Fibroblast of lung (primary cell): ENCODE measurements at places on chromosomes 16 and 17.

DNA sequence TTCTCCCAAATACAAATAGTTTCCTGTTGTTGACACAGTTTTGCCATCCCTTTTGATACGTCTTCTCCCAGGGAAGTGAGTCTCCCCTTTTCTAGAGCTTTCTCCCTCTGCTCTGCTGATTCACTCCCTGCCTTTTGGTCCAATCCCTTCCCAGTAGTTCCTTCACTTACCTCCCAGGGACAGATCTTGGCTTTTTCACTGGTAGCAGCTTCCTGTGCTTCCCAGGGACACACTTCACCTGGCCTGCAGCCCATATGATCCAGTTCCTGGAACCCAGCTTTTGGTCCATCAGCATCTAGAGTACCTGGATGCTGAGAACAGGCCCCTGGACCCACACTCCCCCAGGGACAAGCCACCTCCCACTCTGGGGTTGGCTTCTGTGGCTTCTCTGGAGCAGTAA, 15.8 kb downstream of the GPR179 start:
- no peak overlapping the region for H3K4me3 ChIP-seq
- peaks cover 15% of the 10 kb centered on the region for H3K27me3 ChIP-seq
- no peak overlapping the region for H3K27ac ChIP-seq
- no peaks in the 10 kb centered on the region for H3K36me3 ChIP-seq

DNA sequence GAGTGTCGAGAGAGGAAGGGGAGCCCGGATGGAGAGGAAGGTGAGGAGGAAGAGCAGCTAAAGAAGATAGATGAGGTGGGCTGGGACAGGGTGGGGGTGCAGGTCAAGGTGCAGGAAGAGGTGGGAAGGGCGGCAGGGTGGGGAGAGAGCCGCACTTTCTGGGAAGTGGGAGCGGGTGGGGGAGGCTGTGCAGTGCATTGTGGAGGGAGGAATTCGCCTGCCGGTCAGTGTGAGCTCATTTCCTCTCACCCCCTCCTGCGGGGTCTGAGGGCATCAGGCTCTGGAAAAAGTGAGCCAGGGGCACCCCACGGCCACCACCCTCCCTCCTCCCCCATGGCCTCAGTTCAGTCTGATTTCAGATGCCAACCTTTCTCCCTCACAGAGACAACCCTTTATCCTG, 2.5 kb upstream of the ARHGAP23 start:
- no peak overlapping the region for H3K27ac ChIP-seq
- peaks cover 25% of the 10 kb centered on the region for H3K4me1 ChIP-seq
- no peak overlapping the region for H3K4me3 ChIP-seq
- no peak for DNase-seq
- H3K36me3 ChIP-seq: no peaks in the 10 kb centered on the region

DNA sequence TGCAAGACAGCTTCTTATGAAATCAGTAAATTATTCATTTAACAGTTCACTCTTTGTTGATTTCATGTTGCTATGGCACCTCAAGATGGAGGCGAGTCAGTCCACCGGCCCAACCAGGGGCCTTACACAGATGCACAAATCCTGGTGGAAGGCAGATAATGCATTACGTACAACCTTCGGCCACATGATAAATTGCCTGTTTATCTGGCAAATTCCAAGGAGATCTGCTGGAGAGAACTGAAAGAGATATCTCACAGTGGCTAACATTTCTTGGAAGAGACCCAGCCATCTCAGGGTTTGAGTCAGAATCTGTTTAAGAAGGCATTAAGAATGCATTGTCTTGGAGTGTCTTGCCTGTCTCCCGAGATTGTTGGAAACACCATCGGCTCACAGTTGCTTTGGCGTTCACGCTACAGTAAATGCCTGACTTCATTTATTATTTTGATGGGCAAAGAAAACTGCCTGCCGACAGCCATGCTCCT, 225.6 kb downstream of the MSI2 start:
- DNase-seq: peak; percentile 100
- no peaks in the 10 kb centered on the region for H3K27me3 ChIP-seq
- no peak overlapping the region for H3K27ac ChIP-seq
- no peaks in the 10 kb centered on the region for H3K4me1 ChIP-seq
- no peak overlapping the region for H3K4me3 ChIP-seq

DNA sequence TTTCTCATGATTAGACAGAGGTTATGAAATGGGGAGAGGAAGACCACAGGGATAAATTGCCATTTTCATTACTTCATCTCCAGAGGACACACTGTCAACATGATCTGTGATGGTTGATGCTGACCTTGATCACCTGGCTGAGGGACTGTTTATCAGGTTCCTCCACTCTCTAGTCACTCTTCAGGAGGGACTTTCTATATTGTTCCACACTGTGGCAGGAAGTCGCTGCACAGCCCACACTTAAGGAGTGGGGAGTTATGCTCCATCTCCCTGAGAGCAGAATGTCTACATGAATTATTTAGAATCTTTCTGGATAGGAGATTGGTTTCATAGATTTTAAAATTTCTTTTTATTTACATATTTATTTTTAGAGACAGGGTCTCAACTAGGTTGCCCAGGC, 46.7 kb downstream of the CYB5B start:
- H3K4me1 ChIP-seq: peaks cover under 1% of the 10 kb centered on the region
- H3K36me3 ChIP-seq: no peaks in the 10 kb centered on the region
- H3K27ac ChIP-seq: no peak overlapping the region

GRCh38 chr16:69890892-69891282, 60.2 kb upstream of the CLEC18A start:
- no peak overlapping the region for H3K4me3 ChIP-seq
- no peaks in the 10 kb centered on the region for H3K36me3 ChIP-seq
- H3K4me1 ChIP-seq: peaks cover 4% of the 10 kb centered on the region
- no peak for DNase-seq
- H3K27ac ChIP-seq: peak overlapping the region; percentile 37

DNA sequence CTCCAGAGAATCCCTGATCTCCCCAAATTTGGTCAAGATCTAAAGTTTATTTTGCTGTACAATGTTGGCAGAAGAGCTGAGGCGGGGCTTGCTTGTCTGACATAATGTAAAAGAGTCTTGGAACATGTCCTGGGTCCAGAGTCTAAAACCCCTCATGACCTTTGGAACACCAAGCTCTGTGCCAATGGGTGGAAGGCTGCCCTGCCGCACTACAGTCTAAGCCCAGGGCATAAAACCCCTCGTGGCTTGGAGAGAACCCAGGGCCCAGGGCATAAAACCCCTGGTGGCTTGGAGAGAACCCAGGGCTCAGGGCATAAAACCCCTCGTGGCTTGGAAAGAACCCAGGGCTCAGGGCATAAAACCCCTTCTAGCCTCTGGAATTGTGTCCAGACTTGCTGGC, 36.7 kb downstream of the CCDC57 start:
- H3K4me3 ChIP-seq: no peak overlapping the region
- H3K4me1 ChIP-seq: no peaks in the 10 kb centered on the region
- DNase-seq: no peak
- H3K27ac ChIP-seq: no peak overlapping the region

DNA sequence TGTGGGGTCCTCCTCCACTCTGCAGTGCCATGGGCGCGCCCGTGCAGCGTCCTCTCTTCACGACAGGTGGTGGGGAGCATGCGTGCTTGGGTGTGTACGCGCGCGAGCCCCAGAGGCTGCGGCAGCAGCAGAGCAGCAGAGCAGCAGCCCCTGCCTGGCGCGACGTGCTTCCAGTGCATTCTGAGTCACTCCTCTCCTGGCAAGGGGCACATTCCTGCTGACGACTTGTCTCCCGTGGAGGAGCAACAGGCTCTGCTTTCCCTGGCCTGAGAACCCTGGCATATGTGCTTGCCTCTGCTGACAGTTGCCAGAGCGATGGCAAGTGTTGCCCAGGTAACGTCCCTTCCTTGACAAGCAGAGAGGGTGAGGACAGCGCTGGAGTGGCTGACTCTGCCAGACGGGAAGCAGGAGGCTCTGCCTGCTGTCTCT, 133.8 kb upstream of the PLCG2 start:
- H3K27ac ChIP-seq: no peak overlapping the region
- no peaks in the 10 kb centered on the region for H3K27me3 ChIP-seq
- DNase-seq: peak; percentile 67
- no peak overlapping the region for H3K4me3 ChIP-seq
